Left ventricle myocardium superior (tissue), 1 donor: ENCODE measurements at places on chromosomes 13 and 19. TPM values are rescaled to one million over a fixed set of nuclear protein-coding genes. Genes with fewer than 3 reads are reported as not detected.

Gene PINLYP
- 1.4 TPM for total RNA-seq

Gene HS6ST3
- total RNA-seq: 2.0 TPM

Gene COPE
- total RNA-seq: 140 TPM

Gene ZNF699
- 2.7 TPM for total RNA-seq

Gene CTXN1
- total RNA-seq: 0.20 TPM

Gene PLIN4
- total RNA-seq: 235 TPM

Gene ZIC2
- total RNA-seq: not detected

Gene DENND1C
- 0.87 TPM for total RNA-seq

Gene PSG4
- total RNA-seq: not detected

Gene U2AF2
- 79.9 TPM for total RNA-seq

Gene LIM2
- total RNA-seq: not detected

Gene NKPD1
- 0.07 TPM for total RNA-seq

Gene FFAR2
- total RNA-seq: 0.27 TPM

Gene KLK11
- total RNA-seq: 0.62 TPM
